Activated CD4-positive, alpha-beta T cell treated with anti-CD3 and anti-CD28 coated beads, Interleukin-2, amount 10 ng/mL, durations not matched to agents 24 days and 14 days (primary cell): ENCODE measurements at places on chromosomes 1 and 21. TPM values are rescaled to one million over a fixed set of nuclear protein-coding genes. Genes with fewer than 3 reads are reported as not detected.
A peak's percentile ranks its signal among the peaks of the same experiment; 100 is the strongest.

DNA sequence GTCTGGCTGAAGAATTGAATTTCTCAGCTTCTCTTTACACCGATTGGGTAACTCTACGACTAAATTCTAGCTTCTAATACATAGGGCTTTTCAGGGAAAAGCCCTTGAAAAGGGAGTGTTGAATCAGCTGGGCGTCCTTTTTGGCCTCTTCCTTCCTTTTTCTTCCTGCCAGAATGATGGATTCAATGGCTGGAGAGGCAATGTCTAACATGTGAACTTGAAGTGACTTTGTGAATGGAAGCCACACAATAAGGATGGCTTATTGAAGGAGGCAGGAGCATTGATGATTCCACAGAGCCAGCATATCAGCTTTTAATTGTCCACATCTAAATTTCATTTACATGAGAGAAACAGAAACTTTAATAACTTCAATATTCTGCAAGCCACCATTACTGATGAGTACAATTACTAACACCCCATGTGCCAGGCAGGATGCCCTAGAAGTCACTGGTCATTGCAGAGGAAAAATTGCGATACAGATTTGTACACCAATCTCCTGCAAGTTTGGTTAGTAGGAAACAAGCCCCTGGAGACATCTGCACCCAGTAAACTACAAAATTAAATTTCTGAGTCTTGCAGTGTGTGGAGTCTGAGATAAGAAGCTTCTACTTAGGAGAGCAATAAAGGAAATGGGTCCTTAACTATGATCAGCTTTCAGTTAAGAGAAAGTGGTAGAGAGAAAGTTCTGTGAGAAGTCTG is 56.1 kb downstream of the STYXL2 start:
- no peak for DNase-seq
- peaks cover 24% of the 10 kb centered on the region for H3K27me3 ChIP-seq
- H3K27ac ChIP-seq, result no peak overlapping the region
- no peaks in the 10 kb centered on the region for H3K36me3 ChIP-seq
- no peaks in the 10 kb centered on the region for H3K4me1 ChIP-seq

DNA sequence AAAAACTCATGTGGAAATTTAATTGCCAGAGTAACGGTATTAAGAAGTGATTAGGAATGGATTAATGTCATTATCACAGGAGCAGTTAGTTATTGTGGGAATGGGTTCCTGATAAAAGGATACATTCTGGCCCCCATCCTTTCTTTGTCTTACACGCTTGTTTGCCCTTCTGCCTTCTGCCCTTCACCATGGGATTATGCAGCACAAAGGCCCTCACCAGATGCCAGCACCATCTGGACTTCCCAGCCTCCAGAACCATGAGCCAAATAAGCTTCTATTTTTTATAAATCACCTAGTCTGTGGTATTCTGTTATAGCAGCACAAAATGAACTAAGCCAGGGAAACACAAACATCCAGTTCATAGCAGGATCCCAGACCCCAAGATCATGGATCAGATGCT is 33.9 kb upstream of the POU2F1 start:
- no peak overlapping the region for H3K4me3 ChIP-seq
- H3K27ac ChIP-seq, result no peak overlapping the region
- H3K27me3 ChIP-seq, result peaks cover 10% of the 10 kb centered on the region
- no peaks in the 10 kb centered on the region for H3K4me1 ChIP-seq
- H3K36me3 ChIP-seq, result no peaks in the 10 kb centered on the region

The SH2D2A gene
- total RNA-seq, result 277 and 282 TPM in 2 replicates

- H3K4me1 ChIP-seq, result peaks cover 7% of the 10 kb centered on the region
- no peak for DNase-seq
- H3K36me3 ChIP-seq, result no peaks in the 10 kb centered on the region
- no peak overlapping the region for H3K27ac ChIP-seq
Observed at GRCh38 chr1:67715819-67716218, 30.8 kb downstream of the GADD45A start.

The SERTAD4 gene
- total RNA-seq, result not detected in 2 replicates

The ACTA1 gene
- total RNA-seq, result not detected in 2 replicates

The KIF21B gene
- 48.3 and 49.3 TPM in 2 replicates for total RNA-seq

DNA sequence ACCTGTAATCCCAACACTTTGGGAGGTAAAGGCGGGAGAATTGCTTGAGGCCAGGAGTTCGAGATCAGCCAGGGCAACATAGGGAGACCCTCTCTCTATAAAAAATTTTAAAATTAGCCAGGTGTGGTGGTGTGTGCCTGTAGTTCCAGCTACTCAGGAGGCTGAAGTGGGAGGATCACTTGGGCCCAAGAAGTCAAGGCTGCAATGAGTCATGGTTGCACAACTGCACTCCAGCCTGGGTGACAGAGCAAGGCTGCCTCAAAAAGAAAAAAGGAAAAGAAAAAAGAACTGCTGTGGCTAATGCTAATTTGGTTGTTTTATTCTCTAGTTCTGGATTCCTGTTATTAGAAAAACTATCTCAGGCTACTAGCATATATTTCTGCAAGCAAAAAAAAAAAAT is 29.8 kb downstream of the DBT start:
- H3K27me3 ChIP-seq, result no peaks in the 10 kb centered on the region
- peaks cover 4% of the 10 kb centered on the region for H3K4me1 ChIP-seq
- peaks cover 26% of the 10 kb centered on the region for H3K36me3 ChIP-seq
- DNase-seq, result no peak

The MPL gene
- total RNA-seq, result not detected in 2 replicates

GRCh38 chr1:150575072-150575489 is 4.3 kb downstream of the MCL1 start:
- H3K27ac ChIP-seq, result peak overlapping the region; percentile 94
- peaks cover 38% of the 10 kb centered on the region for H3K4me1 ChIP-seq
- H3K4me3 ChIP-seq, result peak overlapping the region; percentile 94
- DNase-seq, result peak; percentile 55
- no peaks in the 10 kb centered on the region for H3K27me3 ChIP-seq

The CFHR3 gene
- not detected in 2 replicates for total RNA-seq

DNA sequence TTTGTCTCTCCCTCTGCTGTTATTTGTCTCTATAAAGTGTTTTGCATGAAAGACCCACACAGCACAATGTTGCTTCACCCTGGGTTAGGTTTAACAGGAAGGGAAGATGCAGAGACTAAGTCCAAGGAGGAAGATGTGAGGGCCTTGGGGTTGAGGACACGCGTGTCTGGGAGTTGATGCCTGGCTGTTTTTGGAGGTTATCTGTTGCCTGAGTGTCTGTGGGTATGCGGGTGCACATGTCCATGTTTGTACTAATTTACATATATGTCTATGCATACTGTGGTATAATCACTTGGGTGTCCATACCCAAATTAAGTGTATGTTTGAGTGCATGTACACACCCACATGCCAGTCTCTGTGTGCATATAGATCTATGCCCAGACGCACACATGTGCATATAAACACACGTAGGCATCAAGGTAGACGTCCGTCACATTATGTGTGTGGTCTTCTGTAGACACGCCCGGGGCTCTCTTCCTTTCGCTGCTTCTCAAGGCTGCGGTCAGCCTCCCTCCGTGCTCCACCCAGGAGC is 962 bp upstream of the MAN1C1 start:
- peaks cover 64% of the 10 kb centered on the region for H3K27me3 ChIP-seq
- DNase-seq, result no peak
- peaks cover 47% of the 10 kb centered on the region for H3K4me1 ChIP-seq
- peaks cover 2% of the 10 kb centered on the region for H3K36me3 ChIP-seq
- peak overlapping the region; percentile 62 for H3K4me3 ChIP-seq

The LRRC8D gene
- 43.6 and 44.9 TPM in 2 replicates for total RNA-seq

DNA sequence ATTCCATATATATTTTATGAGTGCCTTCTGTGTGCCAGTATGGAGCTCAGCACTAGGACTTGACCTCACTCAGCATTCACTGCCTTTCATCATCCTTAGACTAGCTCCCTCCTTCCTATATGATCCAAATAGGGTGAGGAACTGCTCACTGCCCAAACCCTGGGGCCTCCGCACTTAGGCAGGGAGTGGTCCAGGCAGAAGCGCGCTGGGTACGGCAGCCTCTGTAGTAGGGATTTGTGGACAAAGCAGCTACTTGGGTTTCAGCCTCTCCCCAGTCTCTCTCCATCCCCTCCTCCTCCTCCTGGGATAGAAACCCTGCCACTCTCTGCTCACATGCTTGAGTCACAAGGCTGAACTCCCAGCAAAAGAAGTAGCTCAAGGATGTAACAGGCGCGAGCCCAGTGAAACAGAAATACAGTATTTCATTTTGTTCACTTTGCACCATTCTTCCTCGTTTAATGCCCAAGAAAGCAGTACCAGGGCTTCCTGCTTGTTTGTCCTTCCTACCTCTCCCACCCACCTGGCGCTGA is 32.9 kb downstream of the PLEKHA6 start:
- H3K4me1 ChIP-seq, result peaks cover 15% of the 10 kb centered on the region
- H3K36me3 ChIP-seq, result no peaks in the 10 kb centered on the region
- H3K4me3 ChIP-seq, result no peak overlapping the region
- no peaks in the 10 kb centered on the region for H3K27me3 ChIP-seq
- no peak overlapping the region for H3K27ac ChIP-seq

GRCh38 chr1:160874935-160875334 is 10.0 kb downstream of the ITLN1 start:
- no peaks in the 10 kb centered on the region for H3K36me3 ChIP-seq
- DNase-seq, result no peak
- peaks cover 11% of the 10 kb centered on the region for H3K27me3 ChIP-seq
- H3K27ac ChIP-seq, result no peak overlapping the region

DNA sequence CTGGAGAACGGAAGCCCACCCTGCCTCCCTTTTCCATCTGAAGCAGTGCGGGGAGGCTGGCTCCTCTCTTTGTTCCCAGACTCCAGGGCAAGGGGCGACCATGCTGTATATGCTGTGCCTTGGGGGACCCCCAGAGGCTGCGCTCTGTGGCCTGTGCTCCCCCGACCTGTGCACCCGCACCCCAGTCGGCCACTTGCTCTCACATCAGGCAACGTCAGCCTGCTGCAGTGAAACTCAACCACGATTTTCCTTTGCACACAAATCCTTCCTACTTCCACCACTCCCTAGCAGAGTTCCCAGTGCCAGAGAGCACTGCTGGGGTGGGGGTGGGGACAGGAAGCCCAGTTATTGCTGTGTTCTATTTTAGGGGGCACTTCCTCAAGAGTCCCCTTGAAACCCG is 52.5 kb downstream of the SIM2 start:
- peaks cover 33% of the 10 kb centered on the region for H3K27me3 ChIP-seq
- H3K27ac ChIP-seq, result no peak overlapping the region
- DNase-seq, result no peak
- no peaks in the 10 kb centered on the region for H3K36me3 ChIP-seq
- no peaks in the 10 kb centered on the region for H3K4me1 ChIP-seq

GRCh38 chr1:210244746-210245367 is 12.3 kb downstream of the SERTAD4 start:
- H3K4me1 ChIP-seq, result peaks cover 10% of the 10 kb centered on the region
- no peaks in the 10 kb centered on the region for H3K36me3 ChIP-seq
- H3K27me3 ChIP-seq, result peaks cover 78% of the 10 kb centered on the region
- DNase-seq, result no peak
- H3K4me3 ChIP-seq, result no peak overlapping the region

GRCh38 chr21:17414766-17415165 is 98.1 kb upstream of the CXADR start:
- H3K4me1 ChIP-seq, result no peaks in the 10 kb centered on the region
- H3K4me3 ChIP-seq, result no peak overlapping the region
- H3K27me3 ChIP-seq, result peaks cover 2% of the 10 kb centered on the region
- no peak overlapping the region for H3K27ac ChIP-seq
- DNase-seq, result no peak

The OXCT2 gene
- 1.5 and 1.8 TPM in 2 replicates for total RNA-seq

The COL11A1 gene
- total RNA-seq, result not detected in 2 replicates

DNA sequence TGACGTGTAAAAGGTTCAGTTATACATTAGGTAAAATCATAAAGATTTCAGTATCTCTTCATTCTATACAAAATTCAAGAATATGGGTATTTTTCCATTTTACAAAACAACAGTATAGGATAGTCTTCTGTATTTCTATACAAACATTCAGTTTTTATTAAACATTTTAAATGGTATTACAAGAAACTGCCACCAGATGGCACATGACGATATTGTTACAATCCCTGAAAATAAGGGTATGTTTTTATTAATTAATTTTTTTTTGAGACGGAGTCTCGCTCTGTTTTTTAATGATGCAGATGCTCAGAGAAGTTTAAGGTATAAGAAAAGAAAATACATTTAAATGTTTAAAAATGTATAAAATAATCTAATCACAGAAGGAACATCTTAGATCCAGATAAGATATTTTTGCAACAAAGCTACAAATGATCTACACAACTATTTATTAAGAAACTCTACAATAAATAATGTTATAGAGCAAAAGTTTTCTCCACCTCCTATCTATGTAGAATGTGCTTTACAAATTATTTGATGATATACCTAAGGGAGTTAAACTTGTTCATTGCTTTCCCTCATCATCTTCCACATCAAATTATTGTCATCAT is 23.5 kb upstream of the RSBN1 start:
- no peak overlapping the region for H3K4me3 ChIP-seq
- peaks cover 56% of the 10 kb centered on the region for H3K36me3 ChIP-seq
- DNase-seq, result peak; percentile 72

GRCh38 chr1:196660852-196661251 is 9.0 kb downstream of the CFH start:
- no peaks in the 10 kb centered on the region for H3K4me1 ChIP-seq
- no peak overlapping the region for H3K27ac ChIP-seq
- no peaks in the 10 kb centered on the region for H3K36me3 ChIP-seq
- H3K27me3 ChIP-seq, result peaks cover 1% of the 10 kb centered on the region
- H3K4me3 ChIP-seq, result no peak overlapping the region
- DNase-seq, result no peak

- H3K4me3 ChIP-seq, result no peak overlapping the region
- no peaks in the 10 kb centered on the region for H3K27me3 ChIP-seq
- no peak for DNase-seq
- H3K36me3 ChIP-seq, result no peaks in the 10 kb centered on the region
Observed at GRCh38 chr1:67958472-67958871, 92.0 kb downstream of the DIRAS3 start.

The OR2L3 gene
- not detected in 2 replicates for total RNA-seq

The EDARADD gene
- total RNA-seq, result 32.0 and 32.6 TPM in 2 replicates

GRCh38 chr1:173864179-173864867 is 3.5 kb downstream of the GAS5 start:
- peak overlapping the region; percentile 92 for H3K4me3 ChIP-seq
- H3K27ac ChIP-seq, result peak overlapping the region; percentile 73
- no peak for DNase-seq
- peaks cover 71% of the 10 kb centered on the region for H3K36me3 ChIP-seq

DNA sequence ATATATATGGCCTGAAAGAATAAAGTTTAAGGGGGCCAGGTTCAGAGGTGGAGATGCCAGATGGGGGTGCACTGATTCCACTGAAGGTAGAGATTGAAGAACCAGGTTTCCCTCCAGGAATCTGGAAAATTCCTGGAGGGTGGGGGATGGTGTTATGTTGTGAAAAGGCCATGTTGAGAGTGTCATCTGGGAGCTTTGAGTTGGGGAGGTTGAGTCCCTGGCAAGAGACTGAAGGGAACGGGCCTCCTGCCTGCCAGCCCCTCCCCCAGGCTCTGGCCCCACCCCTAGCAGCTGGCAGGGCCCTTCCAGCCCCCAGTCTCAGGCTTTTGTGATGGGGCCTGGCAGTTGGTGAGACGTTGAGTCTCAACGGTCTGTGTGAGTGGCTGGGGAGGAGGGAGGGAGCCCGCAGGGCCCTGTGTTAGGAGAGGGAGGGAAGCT is 4.1 kb downstream of the PTPRU start:
- no peak for DNase-seq
- peaks cover 2% of the 10 kb centered on the region for H3K36me3 ChIP-seq
- no peak overlapping the region for H3K4me3 ChIP-seq

The TNFRSF1B gene
- 145 TPM in 2 replicates for total RNA-seq

GRCh38 chr1:185345913-185346720 is 29.1 kb upstream of the IVNS1ABP start:
- H3K4me1 ChIP-seq, result peaks cover 23% of the 10 kb centered on the region
- DNase-seq, result peak; percentile 58
- H3K27me3 ChIP-seq, result no peaks in the 10 kb centered on the region
- H3K4me3 ChIP-seq, result no peak overlapping the region
